HFFc6 (cell line): ENCODE measurements at places on chromosomes 1 and 21. TPM values are rescaled to one million over a fixed set of nuclear protein-coding genes. Genes with fewer than 3 reads are reported as not detected.

Gene RUNX3
- total RNA-seq, result not detected in 3 replicates

Gene RAB7B
- 2.9 to 6.7 TPM (median 4.0 TPM) in 3 replicates for total RNA-seq

Gene G0S2
- total RNA-seq, result 1.7 and 1.9 TPM in 2 replicates

DNA sequence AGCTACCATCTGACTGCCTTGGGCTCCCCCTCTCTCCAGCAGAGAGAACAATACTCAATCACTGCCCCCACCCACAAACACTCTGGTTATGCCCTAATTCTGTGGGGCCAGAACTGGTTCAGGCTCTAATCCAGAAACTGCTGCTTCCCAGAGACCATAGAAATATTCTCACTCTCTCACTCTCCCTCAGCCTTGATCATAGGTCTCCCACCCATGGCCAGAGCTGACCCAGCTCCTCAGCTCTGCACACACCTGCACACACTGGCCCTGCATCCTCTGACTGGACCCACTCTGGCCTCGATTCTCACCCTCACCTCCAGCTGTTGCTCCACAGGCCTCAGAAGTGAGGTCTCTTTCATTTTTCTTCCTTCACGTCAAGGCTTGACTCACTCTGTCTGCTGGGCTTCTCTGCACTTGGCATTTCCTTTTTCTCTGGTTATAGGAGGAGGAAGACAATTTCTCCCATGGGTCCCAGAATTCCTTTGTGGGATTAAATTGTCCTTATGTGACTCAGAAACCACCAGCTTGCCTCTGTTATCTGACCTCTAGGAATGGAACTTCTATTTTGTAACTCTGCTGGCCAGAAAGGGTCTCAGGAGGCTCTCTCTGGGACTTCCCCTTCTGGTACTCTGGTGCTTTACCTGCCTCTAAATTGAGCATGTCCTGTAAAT lies 15.6 kb upstream of the ZMYM6 start:
- DNase-seq, result peak; percentile 91

DNA sequence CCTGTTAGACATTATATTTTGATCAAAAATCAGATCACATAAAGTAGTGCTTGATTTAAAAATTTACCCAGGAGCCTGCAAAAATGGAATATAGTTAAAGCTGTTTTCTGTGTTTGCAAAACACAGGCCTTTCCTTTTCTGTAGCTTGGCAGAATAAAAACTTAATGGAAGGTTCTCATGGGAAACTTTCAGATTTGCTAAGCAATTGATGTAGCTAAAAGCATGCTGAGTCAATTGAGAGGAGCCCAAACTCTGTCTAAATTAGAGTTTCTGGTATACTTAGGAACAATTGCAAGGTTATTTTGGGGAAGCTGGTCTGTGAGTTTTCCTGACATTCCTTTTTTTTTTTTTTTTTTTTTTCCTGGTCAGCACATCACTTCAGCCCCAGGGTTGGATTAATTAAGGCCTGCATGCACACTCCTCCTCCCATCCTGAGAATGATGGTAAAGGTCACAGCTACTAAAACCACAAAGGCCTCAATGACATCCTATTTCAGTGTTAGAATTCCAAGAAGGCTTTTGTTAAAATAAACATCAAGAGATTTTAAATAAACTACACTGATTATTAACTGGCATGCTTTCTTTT lies 608.7 kb downstream of the PLPP3 start:
- peak; percentile 11 for DNase-seq

GRCh38 chr1:50553921-50554320 lies 130.7 kb upstream of the DMRTA2 start:
- DNase-seq, result no peak

DNA sequence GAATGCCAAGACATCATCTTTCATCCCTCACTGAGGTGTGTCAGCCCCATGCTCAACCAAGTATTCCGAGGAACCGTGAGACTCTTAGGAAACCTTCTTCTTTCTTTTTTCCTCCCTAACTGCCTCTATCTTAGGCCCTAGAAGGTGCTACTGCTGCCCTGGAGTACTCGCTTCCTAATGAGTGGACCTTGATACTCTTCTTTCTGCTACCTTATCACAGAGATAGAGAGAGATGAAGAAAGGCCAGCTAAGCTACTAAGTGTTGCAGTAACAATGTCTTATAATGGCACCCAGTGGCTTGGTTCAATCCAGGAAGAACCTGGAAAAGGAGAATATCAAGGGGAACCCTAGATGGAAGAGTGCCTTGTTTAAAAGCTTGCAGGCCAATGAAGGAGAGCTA lies 86.6 kb downstream of the KIRREL1 start:
- DNase-seq, result no peak

DNA sequence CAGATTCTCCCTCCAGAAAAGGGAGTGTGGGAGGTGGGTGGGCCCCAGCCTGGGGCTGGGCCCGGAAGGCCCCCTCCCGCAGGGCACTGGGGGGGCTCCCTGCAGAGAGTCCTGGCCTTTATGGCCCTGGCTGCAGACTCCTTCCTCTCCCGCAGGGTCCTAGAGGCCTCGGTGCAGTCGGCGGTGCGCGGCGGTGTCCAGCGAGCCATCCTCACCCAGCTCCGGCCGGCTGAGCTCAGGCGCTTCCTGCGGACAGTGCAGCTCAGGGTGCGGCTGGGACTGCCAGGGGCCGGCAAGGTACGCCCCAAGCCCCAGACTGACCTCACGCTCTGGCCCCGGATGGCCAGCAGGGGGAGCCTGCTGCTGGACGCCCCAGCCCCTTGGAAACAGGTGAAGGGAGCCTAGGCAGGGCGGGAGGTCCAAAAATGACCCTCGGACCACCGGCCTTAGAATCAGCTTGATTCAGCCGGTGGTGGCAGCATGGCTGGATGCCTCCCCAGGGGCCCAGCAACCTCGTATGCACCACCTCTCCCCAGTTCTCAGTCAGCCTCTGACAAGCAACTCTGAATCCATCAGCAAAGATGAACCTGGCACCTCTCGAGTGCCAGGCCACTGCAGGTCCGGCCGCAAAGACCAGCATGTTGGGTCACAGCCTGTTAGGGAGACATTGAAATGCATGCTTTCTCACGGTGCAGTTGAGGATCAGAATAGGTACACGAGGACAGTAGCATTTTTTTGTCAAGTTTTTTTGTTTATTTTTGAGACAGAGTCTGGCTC lies 20.6 kb downstream of the MTHFR start:
- peak; percentile 33 for DNase-seq

GRCh38 chr1:95168761-95169351 lies 51.7 kb downstream of the TLCD4 start:
- DNase-seq, result no peak

DNA sequence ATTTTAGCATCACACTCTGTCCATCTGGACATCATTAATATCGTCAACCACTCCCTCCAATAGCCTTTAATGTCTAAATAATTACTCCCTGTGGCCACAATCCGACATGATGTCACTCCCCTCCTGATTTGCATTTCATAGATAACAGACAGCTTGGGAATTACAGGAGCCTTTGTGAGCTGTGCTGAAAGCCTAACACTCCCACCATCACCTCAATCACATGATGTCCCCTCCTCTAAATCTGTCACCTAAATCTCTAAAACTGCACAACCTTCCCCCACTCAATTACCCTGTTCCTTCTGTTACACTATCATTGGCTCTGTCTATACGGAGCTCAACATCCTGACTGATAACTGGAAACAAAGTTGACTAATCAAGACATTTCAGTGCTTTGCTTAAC lies 14.3 kb downstream of the NHLH2 start:
- DNase-seq, result no peak

- DNase-seq, result no peak
Measured at GRCh38 chr1:116258668-116259419, 114.2 kb upstream of the ATP1A1 start.

GRCh38 chr1:167683641-167684502 lies 37.9 kb upstream of the MPZL1 start:
- DNase-seq, result no peak

- DNase-seq, result no peak
Measured at GRCh38 chr1:6703016-6703415, 1.4 kb upstream of the DNAJC11 start.

DNA sequence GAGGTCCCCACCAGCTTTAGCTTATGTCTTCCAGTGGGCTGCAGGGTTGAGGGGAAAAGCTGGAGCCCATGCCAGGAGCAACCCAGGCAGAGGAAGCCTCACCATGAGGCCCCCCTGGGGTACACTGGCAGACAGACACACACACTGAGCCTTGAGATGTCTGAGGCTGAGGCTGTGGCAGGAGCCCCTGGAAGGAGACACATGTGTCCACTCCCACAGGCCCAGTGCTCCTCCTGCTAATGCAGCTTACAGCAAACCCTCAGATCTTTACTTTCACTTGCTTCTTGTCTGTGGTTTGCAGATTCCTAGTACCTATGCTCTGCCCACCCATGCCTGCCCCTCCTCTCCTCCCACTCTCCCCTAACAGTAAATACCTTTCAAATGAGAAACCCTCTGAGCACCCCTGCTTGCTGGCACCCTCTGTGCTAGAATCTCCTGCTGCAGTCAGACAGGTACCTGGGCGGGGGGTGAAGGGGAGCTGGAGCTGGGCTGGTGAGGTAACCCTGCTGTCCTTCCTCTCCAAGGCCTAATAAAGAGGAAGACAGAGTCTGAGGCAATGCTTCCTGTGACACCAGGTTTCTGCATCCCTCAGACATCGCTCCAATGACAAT lies 63.4 kb upstream of the NEK2 start:
- no peak for DNase-seq

DNA sequence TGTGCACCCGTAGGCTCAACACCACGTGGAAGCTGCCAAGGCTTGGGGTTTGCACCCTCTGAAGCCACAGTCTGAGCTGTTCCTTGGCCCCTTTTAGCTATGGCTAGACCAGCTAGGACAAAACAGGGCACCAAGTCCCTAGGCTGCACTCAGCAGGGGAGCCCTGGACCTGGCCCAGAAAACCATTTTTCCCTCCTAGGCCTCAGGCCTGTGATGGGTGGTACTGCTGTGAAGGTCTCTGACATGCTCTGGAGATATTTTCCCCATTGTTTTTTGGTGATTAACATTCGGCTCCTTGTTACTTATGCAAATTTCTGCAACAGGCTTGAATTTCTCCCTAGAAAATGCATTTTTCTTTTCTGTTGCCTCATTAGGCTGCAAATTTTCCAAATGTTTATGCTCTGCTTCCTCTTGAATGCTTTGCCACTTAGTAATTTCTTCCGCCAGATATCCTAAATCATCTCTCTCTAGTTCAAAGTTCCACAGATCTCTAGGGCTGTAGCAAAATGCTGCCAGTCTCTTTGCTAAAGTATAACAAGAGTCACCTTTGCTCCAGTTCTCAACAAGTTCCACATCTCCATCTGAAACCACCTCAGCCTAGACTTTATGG lies 69.0 kb upstream of the KRTAP19-8 start:
- no peak for DNase-seq

- DNase-seq, result no peak
Measured at GRCh38 chr21:15326032-15326867, 261.4 kb upstream of the NRIP1 start.
